ENCODE measurements at places on chromosomes 3 and 15.

- no peak for DNase-seq
Measured at GRCh38 chr15:75042730-75043508, 19.5 kb downstream of the PPCDC start.

GRCh38 chr15:34472947-34473346 is 35.3 kb upstream of the GOLGA8A start:
- no peak for DNase-seq

- no peak for DNase-seq
Measured at GRCh38 chr15:69172847-69173246, 12.4 kb downstream of the GLCE start.

- no peak for DNase-seq
Measured at GRCh38 chr3:49671291-49672288, 2.6 kb upstream of the APEH start.

DNA sequence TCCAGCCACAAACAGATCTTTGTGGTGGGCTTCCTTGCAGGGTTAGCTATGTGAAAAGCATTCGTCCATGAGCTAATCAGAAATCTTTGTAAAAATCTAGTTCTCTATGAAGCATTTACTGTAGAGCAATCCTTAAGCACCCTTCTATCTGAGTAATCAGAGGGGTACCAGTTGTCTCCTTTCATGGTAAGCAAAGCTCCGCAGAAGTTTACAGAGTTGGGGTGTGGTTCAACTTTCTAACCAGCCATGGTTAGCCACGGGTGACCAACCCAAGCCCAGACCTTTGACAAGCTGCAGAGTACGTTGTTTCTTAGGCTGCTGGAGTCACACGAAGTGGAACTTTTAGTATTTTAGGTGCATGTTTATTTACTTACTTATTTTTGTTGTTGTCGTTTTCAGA is 77.4 kb downstream of the FLNB start:
- DNase-seq: no peak

DNA sequence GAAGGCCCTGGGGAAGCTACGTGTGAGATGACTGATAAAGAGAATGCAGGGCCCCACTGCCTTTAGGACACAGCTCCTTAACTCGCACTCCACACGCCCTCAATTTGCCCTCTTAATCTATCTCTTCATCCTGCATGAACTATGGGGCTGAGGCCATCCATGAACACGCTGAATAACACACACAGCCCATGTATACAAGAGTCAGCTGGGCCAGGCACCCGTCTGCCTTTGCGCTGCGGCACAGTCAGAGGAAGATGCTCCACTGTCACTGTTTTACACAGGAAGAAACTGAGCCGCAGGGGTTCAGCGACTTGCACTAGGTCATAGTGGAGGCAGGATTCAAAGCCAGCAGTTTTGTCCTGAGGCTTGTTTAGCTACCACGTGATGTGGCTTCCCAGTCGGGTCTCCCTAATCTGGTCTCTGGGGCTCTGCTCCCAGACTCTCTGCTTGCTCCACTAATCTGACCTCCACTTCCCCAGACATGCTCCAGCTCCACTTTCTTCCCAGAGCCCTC is 43.9 kb downstream of the TLE3 start:
- DNase-seq: no peak

DNA sequence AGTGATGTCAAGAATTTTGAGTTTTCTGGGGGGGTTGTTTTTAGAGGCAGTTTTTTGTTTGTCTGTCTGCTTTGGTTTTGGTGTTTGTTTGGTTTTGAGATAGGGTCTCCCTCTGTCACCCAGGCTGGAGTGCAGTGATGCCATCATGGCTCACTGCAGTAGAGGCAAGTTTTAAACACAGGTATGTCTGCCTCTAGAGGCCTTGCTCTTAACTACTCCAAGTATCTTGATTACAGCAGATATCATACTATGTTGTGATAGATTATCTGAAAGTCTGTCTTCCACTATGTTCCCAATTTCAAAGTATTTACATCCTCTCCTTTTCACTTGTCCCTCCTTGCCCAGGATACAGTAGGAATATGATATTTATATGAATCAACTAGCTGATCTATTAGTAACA is 57.7 kb downstream of the ERC2 start:
- no peak for DNase-seq

GRCh38 chr15:89155656-89156055 is 65.7 kb downstream of the RLBP1 start:
- DNase-seq: no peak

DNA sequence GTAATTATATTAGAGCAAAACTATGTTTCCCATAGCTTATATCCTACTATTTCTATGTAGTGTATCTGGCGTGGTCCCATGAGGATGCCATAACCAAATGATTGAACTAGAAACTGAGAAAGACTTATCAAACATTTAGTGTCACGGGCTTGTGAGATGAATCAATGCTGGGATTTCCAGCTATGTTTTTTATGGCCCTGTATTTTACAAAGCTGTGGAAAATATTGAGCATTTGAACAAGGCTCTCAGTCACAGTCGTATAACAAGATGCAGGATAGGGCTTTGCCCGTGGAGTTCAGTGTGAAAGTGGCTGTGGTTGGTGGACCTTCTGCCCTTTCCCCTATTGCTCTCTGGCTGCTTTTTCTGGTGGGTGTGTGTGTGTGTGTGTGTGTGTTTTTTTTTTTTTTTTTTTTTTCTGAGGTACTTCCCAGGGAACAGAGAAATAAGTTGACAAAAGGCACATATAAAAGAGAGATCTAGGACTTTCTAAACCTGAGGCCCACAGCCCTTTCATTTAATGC is 60.7 kb downstream of the CACNA1D start:
- no peak for DNase-seq

Measured in NCI-H345 (cell line).